ENCODE measurements at places on chromosomes 11 and 22.

DNA sequence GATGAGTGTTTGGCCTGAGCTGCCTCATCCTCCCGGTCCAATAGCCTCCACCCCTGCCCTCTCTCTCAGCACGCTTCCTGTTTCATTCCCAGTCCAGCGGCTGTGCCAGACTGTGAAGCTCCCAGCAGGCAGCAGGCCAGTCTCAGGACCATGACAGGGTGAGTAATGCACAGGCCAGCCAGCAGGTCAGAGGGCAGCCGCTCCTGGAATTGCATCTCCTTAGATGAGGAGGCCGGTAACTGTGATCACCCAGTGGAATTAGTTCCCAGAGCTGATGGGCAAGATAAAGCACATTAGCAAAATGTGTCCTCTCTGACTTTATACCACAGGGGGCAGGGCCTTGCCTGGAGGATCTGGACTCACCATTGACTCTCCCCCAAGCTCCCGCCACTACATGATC, 251.2 kb downstream of the ETS1 start:
- DNase-seq, result no peak

- no peak for DNase-seq
Measured at GRCh38 chr11:123678246-123678645, 23.8 kb upstream of the SCN3B start.

DNA sequence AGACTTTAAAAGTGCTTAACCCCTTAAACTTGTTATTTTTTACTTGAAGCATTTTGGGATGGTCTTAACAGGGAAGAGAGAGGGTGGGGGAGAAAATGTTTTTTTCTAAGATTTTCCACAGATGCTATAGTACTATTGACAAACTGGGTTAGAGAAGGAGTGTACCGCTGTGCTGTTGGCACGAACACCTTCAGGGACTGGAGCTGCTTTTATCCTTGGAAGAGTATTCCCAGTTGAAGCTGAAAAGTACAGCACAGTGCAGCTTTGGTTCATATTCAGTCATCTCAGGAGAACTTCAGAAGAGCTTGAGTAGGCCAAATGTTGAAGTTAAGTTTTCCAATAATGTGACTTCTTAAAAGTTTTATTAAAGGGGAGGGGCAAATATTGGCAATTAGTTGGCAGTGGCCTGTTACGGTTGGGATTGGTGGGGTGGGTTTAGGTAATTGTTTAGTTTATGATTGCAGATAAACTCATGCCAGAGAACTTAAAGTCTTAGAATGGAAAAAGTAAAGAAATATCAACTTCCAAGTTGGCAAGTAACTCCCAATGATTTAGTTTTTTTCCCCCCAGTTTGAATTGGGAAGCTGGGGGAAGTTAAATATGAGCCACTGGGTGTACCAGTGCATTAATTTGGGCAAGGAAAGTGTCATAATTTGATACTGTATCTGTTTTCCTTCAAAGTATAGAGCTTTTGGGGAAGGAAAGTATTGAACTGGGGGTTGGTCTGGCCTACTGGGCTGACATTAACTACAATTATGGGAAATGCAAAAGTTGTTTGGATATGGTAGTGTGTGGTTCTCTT, 2.8 kb downstream of the MALAT1 start:
- no peak for DNase-seq

DNA sequence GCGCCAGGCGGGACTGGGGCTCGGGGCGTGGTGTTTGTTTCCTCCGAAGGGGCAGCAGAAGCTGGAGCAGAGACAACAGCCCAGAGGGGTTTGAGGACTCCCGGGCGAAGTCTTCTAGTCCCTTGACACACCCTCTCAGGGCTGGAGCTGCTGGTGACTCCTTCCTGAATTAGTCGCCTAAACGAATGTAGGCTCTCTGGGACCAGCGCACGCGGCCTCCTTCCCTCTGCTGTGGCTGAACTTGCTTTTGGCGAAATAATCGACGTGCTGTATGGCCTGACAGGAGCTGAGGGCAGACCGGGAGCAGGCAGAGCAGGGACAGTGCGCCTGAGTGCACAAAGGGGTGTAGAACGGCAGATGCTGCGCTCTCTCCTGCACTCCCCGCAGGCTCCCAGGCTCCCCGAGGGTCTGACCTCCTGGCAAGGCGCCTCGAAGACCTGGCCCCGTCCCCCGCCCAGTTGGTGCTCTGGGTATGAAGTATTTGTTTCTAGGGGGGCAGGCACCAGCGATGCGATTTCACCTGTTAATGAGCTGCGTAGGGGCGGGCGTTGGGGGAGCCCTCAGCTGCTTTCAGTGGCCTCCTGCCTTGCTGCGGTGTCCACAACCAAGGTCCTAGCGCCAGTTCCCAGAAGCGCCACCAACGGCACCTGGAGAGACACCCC, 5.3 kb downstream of the SLC17A6 start:
- DNase-seq, result no peak

- DNase-seq, result no peak
Measured at GRCh38 chr22:35564975-35565867, 24.6 kb downstream of the RASD2 start.

DNA sequence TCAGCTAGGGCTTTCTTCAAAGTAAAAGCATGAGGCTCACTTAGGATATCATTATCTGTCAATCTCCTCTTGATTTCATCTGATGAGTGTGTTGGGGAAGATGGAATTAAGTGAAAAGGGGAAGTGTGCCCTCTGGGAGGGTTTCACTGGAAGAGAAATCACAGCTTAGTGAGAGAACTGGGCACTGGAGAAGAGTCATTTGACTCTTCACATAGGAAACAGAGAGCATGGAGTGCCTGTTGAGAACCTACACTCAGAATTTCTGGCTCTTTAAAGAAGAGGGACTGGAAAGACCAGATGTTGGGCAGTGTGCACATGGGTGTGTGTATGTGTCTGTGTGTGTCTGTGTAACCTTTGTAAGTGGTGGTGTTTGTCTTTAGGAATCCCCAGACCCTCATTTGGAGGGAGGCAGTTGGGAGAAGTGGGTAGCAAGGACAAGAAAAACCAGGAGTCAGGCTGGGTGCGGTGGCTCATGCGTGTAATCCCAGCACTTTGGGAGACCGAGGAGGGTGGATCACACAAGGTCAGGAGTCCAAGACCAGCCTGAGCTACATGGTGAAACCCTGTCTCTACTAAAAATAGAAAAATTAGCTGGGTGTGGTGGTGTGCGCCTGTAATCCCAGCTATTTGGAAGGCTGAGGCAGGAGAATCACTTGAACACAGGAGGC, 10.0 kb downstream of the STX3 start:
- DNase-seq, result no peak

GRCh38 chr22:39220890-39221850, 23.6 kb downstream of the PDGFB start:
- no peak for DNase-seq

- no peak for DNase-seq
Measured at GRCh38 chr11:125662689-125663088, 18.0 kb downstream of the ACRV1 start.

- DNase-seq, result no peak
Measured at GRCh38 chr22:17284466-17284865, 65.2 kb upstream of the ADA2 start.

DNA sequence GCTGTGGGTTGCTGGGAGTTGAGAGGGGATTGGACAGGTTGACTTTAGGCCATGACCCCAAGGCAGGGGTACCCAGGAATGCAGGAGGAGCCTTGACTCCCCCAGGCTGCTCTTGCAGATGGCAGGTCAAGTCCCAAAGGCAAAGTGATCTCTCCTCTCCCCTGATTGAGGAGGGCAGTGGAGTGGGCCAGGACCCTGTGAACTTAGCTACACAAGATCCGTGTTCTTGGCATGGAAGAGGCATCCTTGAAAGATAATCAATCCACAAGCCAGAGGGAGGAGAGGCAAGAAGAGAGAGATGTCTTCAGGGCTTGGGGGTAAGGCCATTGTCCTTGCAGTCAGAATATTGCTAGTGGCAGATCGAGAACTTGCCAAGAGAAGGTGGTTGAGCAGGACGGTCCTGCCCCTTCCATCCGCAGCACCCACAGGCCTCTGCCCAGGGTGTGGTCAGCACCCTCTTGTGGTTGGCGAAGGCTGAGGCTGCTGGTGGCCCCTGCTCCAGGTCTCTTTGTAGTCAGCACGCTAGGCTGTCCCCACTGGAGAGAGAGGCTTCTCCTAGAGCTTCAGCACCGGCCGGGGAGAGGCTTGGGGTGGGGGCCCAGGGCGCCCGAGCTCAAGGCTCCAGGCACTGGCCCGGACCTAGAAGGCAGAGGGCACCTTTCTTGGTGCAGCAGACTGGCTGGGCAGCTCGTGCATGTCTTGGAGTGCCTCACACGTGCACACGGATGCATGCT, 45.4 kb downstream of the KCNC1 start:
- no peak for DNase-seq

DNA sequence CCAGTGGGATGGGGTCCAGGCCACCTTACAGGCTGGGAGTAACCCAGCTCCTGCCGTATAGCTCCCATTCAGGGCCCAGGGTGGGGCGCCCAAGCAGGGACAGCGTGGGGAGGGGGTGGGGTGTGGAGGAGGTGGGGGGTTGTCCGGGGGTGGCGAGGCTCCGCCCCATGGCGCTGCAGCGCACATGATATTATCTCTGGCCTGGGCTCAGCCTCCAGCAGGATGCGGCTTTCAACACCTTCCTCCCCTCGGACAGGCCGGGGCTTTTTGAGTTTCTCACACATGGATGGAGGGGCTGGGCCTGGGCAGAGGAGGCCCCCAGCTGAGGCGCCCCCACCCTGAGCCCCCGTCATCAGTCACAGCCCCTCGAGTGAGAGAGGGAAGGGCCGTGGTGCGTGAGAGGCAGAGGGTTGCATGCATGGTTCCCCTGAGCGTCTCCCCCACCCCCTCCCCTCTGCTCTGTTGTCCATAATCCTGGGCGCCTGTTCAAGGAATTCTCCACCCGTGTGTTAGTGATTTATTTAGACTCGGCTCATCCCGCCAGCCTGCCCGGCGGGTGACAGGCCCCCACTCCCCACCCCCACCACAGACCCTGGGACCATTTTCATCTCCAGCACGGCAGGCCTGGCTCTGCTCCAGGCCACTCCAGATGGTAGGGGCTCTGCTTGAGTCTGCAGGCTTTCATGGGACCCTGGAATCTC, 44.9 kb downstream of the WNT11 start:
- DNase-seq, result no peak

All from stimulated activated CD4-positive, alpha-beta T cell treated with anti-CD3 and anti-CD28 coated beads, Interleukin-2, amount 100 ng/mL, for 4 hours (primary cell).